Midbrain (tissue), 1 donor: ENCODE measurements at places on chromosomes 7 and 10.

DNA sequence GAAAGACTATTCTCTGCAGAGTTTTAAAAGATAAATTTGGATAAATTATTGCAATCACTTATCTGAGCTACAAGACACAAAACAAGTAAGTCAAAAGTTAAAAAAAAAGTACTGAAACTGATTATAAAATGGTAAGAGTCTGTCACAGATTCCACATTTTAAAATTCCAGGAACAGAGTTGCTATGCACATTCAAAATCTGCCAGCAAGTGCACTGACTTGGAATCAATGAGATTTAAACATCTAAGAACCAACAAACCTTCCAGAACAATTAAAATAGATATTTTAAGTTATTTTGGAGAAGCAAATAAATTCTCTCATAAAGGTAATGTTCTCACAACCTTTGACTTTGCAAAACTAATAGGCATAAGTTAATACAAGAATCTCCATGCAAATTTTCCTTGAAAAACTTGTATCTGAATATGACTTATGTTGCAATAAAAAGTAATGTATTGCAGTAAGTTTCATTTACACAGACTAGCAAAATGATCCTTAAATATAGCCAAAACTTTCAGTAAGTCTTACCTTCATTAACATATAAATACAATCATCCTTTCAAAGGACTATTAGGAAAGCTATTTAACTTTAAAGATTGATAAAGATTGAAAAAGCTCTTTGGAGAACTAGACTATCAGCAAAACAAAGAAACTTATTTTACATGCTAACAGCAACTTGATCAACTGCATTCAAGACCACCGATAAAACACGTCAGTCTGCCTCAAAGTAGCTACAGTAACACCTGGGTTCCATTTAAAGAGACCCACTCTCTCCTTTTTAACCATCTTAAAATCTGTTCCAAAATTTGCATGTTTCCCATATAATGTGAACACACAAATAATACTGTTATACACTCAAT is 4.4 kb downstream of the ETV1 start:
- DNase-seq: no peak

GRCh38 chr10:87837445-87837844 is 19.4 kb upstream of the ATAD1 start:
- peak; percentile 17 for DNase-seq

- DNase-seq: no peak
Measured at GRCh38 chr7:2490181-2490651, 14.0 kb upstream of the GRIFIN start.

GRCh38 chr10:131399981-131400380 is 88.5 kb upstream of the TCERG1L start:
- no peak for DNase-seq

GRCh38 chr7:32155712-32156111 is 85.5 kb upstream of the PDE1C start:
- DNase-seq: no peak

- DNase-seq: no peak
Measured at GRCh38 chr10:133399123-133399601, 5.2 kb downstream of the MTG1 start.

DNA sequence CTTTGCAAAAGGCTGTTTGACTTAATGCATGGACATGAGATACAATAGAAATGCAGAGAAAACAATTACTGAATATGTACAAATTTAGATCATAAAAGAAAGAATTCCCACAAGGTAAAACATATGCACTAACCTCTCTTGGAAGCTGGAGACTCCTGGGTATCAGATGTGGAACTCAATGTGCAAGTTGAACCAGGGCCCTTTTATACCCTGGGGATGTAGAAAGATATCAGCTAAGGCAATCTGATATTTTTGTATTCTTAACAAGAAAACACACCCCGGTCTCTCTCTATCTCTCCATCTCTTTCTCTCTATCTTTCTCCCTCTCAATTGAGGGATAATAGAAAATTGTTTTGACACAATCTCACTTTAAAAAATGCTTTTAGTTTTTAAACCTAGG is at the start of gene IDI2:
IDI2 (minus strand) TSS at position 177 of the 400 bp plus-strand sequence. CDS start 1,136 bp downstream, outside the sequence.
- DNase-seq: no peak

- peak; percentile 20 for DNase-seq
Measured at GRCh38 chr7:128812514-128813168, 17.6 kb upstream of the FLNC start.

DNA sequence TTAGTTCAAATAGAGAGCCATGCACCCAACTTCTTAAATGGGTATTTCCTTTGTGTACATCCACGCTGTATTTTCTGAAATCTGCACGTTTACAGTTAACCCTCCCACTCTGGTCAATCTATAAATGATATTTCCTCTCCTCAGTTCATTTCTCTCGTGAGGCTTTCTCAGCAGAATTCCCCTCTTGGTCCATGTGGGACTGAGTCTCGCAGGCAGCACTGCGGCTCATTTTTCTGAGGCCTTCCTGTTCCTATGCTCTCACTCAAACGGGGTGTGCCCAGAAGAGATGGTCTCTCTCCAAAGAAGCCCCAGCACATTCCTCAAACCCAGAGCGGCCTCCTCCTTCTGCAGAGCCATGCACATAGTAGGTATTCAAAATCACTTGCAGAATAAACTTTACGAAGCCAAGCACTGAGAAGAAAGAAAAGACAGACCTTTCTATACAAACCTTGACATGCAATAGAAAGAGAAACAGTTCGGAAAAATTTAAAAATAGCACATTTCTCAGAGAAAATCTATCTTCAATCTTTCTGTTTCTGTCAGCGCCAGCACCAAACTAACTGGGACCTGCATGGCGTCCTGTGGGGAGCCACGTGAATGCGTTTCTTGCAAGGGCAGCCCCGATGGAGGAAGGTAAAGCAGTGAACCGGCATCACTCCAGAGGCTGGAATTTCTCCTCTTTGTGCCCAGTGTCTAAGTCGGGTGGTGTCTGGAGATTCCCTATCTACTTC is 77.1 kb downstream of the HIPK2 start:
- no peak for DNase-seq

- DNase-seq: no peak
Measured at GRCh38 chr10:26857991-26858706, 2.6 kb downstream of the ABI1 start.

GRCh38 chr7:21352540-21353387 is 75.1 kb upstream of the SP4 start:
- DNase-seq: peak; percentile 41

- DNase-seq: no peak
Measured at GRCh38 chr7:120456699-120457098, 183.7 kb downstream of the KCND2 start.

DNA sequence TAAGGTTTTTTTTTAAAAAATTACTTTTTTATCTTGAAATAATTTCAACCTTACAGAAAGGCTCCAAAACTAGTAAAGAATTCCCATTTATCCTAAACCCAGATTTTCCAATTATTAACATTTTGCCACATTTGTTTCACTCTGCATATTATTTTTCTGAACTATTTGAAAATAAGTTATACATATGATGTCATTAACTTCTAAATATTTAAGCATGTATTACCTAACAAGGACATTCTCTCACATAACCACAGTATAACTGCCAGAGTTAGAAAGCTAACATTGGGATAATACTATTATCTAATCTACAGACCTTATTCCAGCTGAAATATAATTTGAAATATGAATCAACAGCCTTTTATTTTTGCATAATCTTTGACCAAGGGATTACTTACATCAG is 65.8 kb downstream of the SLC18A2 start:
- DNase-seq: no peak

DNA sequence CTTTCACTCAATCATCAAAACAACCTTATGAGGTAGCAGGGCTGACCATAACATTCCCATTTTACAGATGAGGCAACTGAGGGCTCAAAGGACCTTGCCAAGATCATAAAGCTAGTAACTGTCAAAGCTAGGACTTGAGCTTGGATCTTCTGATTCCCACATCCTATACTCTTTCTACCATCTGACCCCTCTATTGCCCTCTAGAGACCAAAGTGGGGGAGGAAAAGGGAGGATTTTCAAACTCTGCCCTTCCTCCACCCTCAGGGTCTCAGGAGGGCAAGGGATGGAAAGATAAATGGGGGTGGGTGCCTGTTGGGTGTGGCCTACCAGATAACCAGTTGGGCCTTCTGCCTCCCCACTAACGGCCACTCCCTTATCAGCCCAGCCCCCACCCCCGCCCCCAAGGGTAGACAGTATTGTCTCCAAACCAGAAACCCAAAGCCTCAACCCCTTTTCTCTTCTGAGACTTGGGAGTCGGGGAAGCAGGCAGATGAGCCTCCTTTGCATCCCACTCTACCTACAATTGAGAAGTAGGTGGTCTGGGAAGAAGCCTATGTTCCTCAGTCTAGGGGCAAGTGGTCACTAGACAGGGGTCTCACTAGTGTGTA is 7.9 kb downstream of the LDB1 start:
- DNase-seq: no peak

- no peak for DNase-seq
Measured at GRCh38 chr10:30227481-30227880, 121.6 kb downstream of the MTPAP start.

GRCh38 chr7:124810605-124811004 is 45.0 kb upstream of the GPR37 start:
- DNase-seq: peak; percentile 41

DNA sequence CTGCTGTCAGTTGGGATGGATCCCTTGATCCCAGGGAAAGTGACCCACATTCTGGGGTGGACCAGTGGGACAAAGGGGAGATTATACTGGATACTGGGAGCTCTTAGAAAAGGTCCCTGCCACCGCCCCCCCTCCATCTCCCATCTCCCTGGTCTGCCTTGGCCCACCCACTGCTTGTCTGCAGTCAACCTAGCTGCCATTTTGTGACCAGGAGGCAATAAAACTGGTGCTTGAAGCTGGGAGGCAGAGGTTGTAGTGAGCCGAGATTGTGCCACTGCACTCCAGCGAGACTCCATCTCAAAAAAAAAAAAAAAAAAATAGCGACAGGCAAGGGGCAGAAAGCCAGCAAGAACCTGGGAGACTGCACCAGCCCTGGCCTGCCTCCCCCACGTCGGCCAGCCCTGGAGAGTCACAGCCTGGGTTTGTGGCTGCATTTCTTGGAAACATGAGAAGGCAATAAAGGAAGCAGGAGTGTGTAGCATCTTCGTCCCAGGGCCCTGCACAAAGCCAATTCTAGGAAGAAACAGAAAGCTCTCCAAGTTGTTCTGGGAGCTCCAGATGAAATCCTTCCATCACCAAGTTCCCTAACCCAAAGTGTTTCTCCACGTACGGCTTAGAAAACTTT is 4.7 kb upstream of the ARPC1B start:
- no peak for DNase-seq

- DNase-seq: no peak
Measured at GRCh38 chr10:60148266-60148840, 241.3 kb downstream of the ANK3 start.

DNA sequence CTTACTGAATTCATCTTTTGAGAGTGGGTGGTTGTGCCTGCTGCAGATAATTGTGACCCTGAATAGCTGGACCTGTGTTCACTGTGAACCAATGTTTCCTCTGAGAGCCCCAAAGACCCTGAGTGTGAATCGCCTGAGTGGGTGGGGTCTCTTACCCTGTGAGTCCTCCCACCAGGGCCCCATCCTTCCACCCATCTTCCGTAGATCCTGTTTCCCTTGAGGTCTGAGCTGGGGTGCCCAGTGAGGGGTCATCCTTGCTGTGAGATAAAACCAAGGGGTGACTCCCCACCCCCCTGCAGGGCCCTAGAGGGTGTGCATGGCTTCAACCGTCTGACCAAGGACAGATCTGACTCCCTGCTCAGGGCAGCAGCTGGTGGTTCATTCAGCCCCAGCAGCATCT is 78.0 kb upstream of the ZNF479 start:
- no peak for DNase-seq

DNA sequence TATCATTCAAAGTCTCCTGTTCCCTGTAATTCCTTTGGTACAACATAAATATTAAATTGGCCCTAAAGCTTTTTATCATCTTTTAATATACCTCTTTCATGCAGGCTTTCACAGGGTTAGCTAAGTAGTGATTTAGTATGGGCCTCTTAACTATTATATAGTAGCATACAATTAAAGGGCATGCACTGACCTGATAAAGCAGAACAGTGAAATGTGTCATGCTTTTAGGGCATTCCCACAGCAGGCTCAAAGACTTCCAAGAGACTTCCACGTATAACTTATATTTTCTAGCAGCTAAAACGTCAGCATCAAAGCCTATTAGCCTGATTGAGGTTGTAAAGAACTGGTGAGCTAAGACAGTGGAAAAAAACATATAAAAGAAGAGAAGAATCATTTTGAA is 35.3 kb downstream of the SAMD8 start:
- no peak for DNase-seq

- no peak for DNase-seq
Measured at GRCh38 chr10:84158061-84158460, 15.5 kb upstream of the GPR15LG start.
